ENCODE measurements at places on chromosomes 13 and 19. TPM values are rescaled to one million over a fixed set of nuclear protein-coding genes. Genes with fewer than 3 reads are reported as not detected.

GRCh38 chr13:19069684-19070397 is 111.8 kb downstream of the TUBA3C start:
- no peak for DNase-seq

- peak; percentile 62 for DNase-seq
Observed at GRCh38 chr13:102402290-102402689, 442 bp upstream of the FGF14 start.

DNA sequence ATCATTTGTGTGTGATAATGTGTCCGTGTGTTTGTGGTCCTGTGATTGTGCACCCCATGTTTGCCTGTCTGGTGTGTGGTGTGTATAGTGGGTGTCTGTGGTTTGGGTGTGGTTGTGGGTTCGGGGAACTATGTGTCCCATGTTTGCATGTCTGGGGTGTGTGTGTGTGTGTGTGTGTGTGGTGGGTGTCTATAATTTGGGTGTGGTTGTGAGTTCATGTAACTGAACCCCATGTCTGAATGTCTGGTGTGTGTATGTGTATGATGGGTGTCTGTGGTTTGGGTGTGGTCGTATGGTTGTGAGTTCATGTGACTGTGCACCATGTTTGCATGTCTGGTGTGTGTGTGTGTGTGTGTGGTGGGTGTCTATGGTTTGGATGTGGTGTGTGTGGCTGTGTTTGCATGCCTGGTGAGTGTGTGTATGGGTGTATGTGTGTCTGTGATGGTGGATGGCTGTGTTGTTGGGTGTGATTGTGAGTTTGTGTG is 11.1 kb upstream of the NFIX start:
- DNase-seq, result no peak

DNA sequence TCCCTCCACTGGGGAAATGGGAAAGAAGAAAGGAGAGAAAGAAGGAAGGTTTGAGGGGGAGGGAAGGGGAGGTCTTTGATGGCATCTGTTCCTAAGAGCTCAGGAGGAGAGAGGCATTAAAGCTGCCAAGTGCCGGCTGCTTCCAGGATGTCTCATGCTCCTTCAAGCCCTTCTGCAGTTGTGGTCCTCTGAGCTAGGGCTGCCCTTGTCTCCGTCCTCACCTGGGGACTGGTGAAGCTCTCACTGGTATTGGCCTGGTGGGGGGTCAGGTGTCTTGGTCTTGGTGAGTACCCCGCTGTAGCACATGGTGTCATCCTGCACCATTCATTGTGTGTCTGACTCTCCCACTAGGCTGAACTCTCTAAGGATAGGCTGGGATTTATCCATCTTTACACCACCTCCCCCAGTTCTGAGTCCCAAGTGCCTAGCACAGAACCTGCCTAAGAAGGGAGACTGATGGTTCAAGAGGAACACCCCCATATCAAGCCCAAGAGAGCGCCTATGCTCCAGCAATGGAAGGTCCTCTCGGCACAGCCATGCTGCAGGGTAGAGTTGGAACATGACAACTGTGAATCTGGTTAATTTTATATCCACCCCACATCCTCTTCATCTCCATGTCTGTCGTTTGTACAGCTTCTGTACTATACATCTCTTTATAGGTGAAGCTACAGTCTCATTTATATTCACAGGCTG is 83.7 kb downstream of the AKAP11 start:
- DNase-seq, result no peak

FIZ1 gene
- total RNA-seq, result 18.5 TPM

STOML3 gene
- total RNA-seq, result not detected

ETV2 gene
- total RNA-seq, result 0.88 TPM

Data from H1 (cell line).